ENCODE measurements at places on chromosomes 2 and 18.

DNA sequence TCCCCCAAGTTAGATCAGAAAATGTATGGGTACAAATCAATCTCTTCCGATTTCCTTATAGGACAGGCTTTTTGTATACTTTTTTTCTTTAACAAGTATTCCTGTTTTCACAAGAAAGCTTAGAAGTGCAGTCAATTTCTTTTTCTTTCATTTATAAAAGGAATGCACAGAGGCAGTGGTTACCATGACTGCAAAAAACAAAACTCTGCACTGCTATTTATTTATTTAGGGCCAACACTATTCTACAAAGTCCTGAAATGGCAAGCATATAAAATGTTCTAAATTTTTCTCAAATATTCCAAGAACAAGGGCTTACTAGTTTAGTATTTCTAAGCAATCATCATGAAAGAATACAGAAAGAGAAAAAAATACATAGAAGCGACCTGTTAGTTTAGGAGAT lies 22.2 kb downstream of the ATAD2B start:
- no peak for DNase-seq

GRCh38 chr2:149885946-149886345 lies 298.4 kb upstream of the MMADHC start:
- no peak for DNase-seq

GRCh38 chr2:226303707-226304106 lies 495.9 kb downstream of the IRS1 start:
- no peak for DNase-seq

- no peak for DNase-seq
These were observed 119.8 kb upstream of the ATP8B1 start for GRCh38 chr18:57922885-57923284.

DNA sequence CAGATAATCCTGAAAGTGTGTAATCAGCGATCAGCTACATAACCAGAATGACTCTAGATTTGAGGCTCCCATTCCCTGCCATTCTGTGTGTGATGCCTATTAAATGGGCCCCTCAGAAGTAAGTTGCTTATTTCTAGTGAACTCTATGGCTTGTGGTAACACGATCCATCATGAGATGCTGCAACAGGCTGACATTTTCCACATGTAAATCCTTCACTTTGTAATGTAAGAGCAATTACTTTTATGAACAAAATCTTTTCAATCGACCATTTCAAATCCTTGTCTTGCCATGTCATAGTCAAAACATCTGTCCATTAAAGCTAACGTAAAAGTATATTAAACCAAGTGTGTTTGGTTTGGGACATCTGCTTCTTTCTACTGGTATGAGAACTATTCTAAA lies 175.9 kb upstream of the ETAA1 start:
- no peak for DNase-seq

DNA sequence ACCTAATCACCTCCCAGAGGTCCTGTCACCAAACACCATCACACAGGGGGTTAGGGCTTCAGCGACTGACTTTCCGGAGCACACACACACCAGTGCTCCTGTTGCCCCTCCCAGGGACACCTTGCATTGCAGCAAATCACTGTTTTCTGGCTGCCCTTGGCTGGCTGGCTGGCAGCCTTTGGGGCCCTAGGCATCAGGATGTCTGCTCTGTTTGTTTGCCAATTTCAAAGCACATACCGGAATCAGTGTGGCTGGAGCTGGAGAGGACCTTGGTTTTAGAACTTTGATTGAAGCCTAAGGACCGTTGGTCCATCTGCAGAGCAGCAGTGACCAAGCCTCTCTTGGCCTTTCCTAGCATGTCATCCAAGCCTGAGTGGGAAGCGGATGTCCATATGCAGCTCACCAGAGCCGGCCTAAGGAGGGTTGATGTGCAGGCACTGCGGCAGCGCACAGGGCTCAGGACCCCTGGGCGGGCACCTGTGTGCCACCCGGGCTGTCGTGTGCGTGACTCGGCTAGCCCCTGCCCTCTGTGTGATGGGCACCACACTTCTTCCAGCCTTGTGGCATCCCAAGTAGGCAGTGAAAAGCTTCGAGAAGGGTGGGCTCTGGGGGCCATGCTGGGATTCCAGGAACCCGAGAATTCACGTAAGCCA lies 62.1 kb downstream of the GBX2 start:
- DNase-seq, result no peak

DNA sequence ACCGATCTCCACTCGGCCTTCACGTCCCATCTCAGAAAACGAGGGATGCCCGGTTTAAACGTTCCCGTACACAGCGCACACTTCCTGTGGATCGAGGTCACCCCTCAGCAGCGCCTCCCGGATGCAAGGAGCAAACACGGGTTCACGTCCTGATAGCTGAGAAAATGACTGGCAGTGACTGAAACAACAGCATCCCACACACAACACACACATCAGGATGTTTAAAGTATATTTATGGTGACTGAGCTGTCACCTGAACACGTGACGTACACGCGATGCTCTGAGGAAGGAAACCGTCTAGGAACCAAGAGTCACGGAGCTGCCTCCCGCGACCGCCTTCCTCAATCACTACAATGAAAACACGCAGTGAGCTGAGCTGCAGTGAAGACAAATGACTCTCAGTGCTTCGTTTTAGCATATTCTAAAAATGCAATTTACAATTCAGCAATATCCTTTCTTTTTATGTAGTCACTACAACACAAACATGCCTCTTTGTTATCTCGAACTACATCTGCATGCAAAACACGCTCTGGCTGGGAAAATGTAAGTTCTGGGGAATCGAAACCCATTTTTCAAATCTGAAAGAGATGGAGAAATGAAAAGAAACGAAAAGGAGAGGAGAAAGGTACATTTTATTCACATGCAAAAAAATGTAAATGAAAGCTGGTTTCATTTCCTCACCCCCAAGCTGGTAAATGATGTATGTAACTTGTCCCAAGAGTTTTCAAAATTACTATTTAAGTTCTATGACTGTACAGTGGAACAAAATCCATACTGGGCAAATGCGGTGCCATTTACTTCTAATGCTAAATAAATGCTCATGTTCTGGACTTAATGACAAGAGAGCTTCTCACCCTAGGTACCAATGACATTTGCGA lies 19.8 kb downstream of the HDAC4 start:
- peak; percentile 73 for DNase-seq

DNA sequence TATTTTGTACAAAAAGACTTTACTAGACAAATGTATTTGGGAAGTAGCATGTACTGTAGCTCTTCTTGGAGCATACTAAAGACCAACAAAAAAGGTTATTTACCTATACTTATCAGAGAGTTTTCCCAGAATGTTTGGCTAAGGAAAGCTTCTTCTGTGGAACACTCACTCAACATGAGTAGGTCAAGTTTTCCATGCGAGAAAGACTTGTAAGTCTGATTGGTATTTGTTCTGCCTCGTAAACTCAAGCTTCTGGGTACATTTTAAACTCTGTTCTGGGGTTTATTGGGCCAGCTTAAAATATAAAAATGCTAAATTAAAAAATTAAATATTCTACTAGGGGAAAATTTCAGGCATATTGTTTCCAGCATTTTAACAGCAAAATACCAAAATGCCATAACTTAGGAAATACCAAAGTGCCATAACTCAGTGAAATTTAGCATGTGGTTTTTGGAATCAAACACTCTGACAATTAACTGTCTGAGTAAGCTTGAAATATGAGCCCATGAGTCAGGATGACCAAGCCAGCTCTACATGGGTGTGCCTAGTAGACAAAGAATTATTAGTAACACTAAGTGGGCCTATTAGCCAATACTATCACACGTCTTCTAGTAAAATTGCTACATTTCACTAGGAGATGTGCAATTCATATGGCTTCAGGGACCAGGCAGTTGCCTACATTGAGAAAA lies 47.3 kb upstream of the SERPINE2 start:
- no peak for DNase-seq

- DNase-seq, result peak; percentile 62
These were observed 993 bp downstream of the RBMS1 start for GRCh38 chr2:160492401-160493226.

GRCh38 chr2:38251940-38252339 lies 125.1 kb downstream of the ATL2 start:
- DNase-seq, result no peak

DNA sequence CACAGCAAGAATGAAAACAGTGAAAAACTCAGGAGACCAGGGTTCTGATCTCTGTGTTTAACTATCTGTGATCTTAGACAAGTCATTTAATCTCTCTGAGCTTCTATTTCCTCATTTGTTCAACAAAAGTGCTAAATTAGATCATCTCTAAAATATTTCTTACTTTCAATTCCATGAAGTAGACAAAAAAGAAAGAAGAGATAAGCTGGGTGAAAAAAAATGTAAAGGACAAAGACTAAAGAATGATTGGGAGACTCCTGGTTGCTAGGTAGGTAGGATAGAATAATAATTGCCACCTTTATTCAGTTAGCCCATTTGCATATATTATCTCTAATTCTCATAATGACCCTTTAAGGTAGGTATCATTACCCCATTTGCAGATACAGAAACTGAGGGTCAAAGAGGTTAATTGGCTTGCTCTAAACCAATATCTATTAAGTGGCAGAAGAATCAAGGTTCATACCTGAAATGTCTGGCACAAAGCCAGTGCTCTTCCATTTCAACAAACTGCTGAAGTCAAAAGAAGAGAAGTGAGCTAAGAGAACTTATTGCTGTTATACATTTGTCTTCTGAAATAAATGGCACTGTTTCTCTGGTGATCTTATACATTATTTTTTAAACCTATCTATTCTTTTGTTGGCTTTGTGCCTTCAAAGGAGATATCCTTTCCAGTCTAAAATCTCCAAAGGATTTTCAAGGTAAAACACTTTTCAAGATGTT lies 141.7 kb downstream of the OTX1 start:
- DNase-seq, result no peak

GRCh38 chr2:191177751-191178736 lies 27.2 kb upstream of the STAT4 start:
- DNase-seq, result no peak

DNA sequence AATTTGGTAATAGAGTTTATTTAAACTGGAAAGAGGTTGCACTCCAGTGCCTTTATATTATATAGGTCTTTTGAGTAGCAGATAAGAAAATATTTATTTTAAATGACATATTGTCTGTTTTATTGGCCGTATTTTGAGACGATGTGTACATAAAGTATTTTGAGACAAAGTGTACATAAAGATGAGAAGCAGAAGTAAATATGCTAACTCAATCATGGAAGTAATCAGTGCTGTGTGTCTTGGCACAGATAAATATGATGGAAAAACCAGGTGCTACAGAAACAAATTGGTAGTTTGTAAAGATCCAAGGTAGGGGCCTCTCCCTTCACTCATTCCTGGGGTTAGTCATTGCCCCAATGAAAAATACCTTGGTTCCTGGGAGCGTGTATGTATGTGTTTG lies 382.9 kb downstream of the DSEL start:
- no peak for DNase-seq

DNA sequence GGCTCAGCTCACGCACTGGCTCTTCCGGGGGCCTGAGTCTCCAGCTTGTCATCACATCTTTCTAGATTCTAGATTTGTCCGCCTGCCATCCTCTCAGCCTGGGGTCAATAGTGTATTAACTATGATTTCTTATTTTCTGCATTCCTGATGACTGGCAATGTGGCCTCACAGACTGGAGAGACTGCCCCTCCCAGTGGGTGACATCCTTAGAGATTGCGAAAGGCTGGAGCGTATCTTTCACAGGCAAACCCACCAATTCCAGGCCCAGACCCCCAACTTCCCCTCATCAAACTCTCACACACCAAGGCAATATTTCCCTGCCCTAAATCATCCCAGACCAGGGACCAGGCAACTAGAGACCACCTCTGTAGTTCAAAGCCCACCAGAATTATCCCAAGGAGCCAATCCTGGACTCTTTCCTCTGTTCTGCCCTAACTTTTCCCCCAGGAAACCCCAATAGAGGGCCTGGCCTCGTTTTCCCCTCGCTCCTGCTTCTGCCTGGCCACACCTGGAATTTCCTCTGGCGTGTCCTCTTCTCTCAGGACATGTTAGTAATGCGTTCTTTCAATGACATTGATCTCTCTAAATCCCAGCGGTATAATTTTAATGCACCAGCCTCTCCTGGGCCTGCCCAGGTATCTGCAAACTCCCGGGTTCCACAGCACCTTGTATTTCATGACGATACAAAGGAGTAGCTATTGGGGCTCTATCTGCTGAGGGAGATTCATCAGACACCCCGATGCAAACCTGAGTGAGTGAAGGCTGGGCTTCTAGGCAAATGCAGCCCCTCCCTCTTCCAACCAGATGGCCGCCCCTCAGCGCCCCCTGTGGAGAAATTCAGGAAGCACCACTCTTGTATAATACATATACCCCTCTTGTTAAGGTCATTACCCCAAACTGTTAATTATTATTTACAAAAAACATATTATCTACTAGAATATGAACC lies 2.4 kb upstream of the KCNF1 start:
- DNase-seq, result no peak

GRCh38 chr2:240214790-240215675 lies 74.6 kb upstream of the OTOS start:
- DNase-seq, result no peak

GRCh38 chr2:20065885-20066602 lies 14.6 kb upstream of the LAPTM4A start:
- DNase-seq, result no peak

DNA sequence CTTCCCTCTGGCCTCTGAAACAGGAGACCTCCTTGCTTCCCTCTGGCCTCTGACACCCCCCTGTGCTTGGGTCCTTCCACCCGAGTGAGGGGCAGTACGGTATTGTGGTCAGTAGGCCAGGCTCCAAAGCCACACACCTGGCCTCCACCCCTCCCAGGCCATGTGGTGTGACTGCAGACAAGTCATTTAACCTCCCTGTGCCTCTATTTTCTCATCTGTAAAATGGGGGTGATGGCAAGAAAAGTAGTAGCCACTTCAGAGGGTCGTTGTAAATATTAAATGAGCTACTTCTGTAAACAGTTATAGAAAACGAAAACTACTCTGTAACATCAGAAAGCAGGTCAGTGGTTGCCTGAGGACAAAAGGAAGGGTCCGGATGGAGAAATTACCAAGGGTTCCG lies 74.2 kb downstream of the SMAD7 start:
- no peak for DNase-seq

GRCh38 chr18:9947248-9947647 lies 33.4 kb downstream of the VAPA start:
- no peak for DNase-seq

GRCh38 chr2:232075080-232075479 lies 113.6 kb downstream of the DIS3L2 start:
- no peak for DNase-seq

GRCh38 chr2:165013944-165014619 lies 58.8 kb upstream of the SLC38A11 start:
- no peak for DNase-seq

- DNase-seq, result no peak
These were observed 279.2 kb upstream of the THSD7B start for GRCh38 chr2:136486115-136486514.

- DNase-seq, result no peak
These were observed 190.3 kb downstream of the IRS1 start for GRCh38 chr2:226609366-226609765.

DNA sequence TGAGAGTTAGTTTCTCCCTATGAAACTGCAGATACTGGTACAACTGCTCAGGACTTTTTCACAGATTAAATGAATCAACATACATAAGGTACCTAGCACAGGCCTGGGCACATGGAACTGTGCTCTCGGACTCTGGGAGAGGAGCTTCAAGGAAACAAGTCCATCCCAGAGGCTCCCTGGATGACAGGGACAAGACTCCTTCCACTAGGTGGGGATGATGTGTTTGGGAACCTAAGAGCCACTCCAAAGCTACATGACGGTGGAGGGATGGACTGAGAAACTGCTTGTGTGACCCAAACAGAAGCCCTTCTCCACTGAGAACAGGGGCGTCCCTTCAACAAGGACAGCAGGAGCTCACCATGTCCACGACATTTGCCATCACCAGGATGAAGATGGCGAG lies 37.1 kb downstream of the CENPO start:
- no peak for DNase-seq

All from activated CD4-positive, alpha-beta T cell treated with anti-CD3 and anti-CD28 coated beads, Interleukin-2, amount 50 U/mL, for 1 hour (primary cell).